ENCODE measurements at places on chromosomes 5 and 9.
A peak's percentile ranks its signal among the peaks of the same experiment; 100 is the strongest.

DNA sequence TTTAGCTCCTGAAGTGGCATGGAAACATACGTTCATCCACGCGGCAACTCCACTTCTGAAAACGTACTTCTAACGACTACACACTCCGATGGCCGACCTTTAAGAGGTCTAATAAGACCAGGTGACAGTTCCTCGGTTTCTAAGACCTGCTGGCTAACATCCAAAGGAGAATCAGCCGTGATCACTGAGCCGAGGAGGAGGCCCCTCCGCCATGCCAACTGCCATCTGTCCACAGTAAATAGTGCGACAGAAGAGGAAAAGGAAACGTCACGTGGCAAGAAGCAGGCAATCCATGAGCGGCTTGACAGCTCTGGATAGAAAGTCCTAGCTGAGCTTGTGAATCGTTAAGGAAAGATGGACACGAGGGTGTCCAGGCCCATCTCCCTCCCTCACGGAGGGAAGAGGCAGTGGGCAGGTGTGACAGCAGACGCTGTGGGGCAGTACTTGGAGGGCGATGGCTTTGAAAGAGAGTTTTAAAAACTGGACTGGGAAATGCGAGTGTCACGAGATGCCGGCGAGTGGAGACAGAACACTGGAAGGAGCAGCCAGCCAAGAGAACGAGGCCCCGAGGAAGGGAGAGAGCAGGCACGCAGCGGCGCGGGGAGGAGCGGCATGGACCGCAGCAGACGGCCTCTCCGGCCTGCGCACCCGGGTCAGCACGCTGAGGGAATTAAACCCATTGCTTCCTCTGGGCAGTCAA, 66.7 kb upstream of the TBC1D9B start:
- no peak for DNase-seq

DNA sequence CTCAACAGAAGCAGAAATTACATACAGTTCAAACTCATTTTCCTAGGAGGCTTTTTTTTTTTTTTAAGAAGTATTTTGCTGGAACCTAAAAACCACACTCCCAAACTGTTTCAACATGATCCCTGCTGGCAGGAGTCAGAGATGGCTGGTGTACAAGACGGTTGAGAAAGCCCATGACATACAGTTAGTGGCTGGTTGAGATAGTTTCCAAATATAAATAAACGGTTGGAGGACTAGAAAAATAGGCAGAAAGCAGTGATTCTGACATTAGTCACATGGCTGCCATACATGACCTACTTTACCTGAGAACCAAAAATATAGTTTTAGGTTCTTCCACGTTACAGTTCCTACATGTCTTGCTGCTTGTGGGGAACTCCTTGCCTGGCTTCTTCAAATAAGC, 31.7 kb upstream of the BASP1 start:
- no peak for DNase-seq

GRCh38 chr9:29220596-29221251, 1647.4 kb upstream of the C9orf72 start:
- DNase-seq, result no peak

GRCh38 chr9:127181315-127181580, 58.8 kb upstream of the ANGPTL2 start:
- no peak for DNase-seq

- DNase-seq, result no peak
These were observed 136.4 kb upstream of the GLRA1 start for GRCh38 chr5:152061095-152061494.

GRCh38 chr5:57832875-57833274, 350.3 kb upstream of the ACTBL2 start:
- no peak for DNase-seq

GRCh38 chr9:129379181-129379836, 201.2 kb upstream of the IER5L start:
- no peak for DNase-seq

DNA sequence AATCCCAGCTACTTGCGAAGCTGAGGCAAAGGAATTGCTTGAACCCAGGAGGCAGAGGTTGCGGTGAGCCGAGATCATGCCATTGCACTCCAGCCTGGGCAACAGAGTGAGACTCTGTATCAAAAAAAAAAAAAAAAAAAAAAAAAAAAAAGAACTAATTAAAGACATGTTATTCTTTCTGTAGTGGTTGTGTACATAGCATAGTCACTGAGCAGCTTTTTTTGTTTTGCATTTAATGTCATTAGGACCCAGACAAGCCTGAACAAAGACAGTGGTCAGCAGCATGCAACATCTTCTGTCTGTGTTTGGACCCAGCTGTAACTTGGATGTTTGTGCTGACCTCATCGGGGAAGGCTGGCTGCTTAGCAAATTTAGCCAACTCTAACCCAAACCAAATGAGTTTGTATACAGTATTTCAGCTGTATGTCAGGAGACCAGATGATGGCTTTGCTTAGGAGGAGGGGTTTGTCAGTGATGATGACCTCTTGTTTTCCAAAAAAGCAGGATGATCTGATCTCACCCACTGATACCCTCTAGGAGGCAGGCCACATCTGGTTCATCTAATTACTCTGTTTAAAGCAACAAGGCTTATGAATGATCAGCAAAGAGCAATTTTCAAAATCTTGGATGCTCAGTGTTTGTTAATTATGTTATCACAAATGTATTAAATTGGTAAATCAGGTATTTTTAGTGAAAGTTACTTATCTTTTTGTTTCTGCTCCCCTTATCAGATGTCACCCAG, 39.5 kb downstream of the SNCAIP start:
- no peak for DNase-seq

DNA sequence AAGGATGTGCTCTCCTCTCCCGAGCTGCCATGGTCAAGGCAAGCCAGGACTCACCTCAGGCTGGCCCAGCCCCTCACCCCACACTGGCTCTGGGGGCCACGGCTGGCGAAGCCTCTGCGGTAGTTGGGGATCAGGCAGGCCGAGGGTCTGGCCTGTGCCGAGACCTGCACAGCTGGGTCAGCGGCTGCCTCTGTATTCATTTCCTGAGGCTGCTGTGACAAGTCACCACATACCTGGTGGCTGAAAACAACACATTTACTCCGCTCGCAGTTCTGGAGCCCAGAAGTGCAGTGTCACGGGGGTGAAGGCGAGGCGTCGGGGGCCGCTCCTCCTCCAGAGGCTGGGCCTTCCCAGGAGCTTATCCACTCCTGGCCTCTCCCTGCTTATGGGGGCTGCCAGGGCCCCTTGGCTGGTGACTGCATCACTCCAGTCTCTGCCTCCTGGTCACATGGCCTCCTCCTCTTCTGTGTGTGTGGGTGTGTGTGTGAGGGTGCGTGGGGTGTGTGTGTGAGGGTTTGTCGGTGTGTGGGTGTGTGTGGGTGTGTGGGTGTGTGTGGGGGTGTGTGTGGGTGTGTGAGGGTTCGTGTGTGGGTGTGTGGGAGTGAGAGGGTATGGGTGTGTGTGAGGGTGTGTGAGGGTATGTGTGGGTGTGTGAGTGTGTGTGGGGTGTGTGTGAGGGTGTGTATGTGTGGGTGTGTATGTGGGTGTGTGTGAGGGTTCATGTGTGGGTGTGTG, 3.2 kb upstream of the SCGB3A1 start:
- DNase-seq, result no peak

DNA sequence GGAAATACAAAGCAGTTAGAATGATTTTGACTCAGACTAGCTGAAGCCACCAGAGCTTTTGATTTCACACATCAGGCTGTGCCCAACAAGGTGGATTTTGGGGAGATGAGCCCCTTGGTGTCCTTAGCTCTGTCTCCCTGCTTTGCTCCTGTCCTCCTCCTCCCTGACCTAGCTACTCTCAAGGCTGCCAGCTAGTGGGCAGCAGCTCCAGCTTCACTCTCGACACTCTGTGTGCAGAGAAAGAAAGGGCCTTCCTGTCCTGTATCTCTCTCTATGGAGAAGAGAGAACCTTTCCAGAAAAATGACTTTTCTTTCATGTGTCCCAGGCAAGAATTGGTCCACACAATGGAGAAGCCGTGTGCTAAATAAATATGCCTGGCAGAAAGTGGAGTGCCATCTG, 446.2 kb downstream of the SEMA5A start:
- no peak for DNase-seq

DNA sequence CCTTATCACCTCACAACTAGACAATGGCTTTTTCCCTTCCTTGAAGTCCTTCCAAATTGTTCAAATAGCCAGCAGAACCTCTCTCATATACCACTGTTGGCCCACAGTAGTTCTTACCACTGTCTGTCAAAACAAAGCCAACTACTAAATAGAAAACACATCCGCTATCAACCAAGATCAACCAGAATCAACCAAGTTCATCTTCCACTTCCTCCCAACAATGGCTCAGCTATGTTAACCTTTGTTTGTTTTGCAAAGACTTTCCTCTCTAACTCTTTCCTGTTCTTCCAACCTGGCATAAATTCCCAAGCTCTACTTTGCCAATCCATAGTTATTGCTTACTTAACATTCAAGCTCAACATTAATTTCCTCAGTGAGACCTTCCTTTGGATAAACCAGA, 15.2 kb downstream of the ELL2 start:
- DNase-seq, result no peak

GRCh38 chr9:81073821-81074220, 615.5 kb downstream of the TLE1 start:
- no peak for DNase-seq

GRCh38 chr9:88084357-88085183, 53.7 kb downstream of the SPATA31C2 start:
- no peak for DNase-seq

GRCh38 chr5:10220248-10220647, 29.4 kb downstream of the ATPSCKMT start:
- no peak for DNase-seq

GRCh38 chr5:111997308-111997707, 240.3 kb upstream of the NREP start:
- DNase-seq, result no peak

GRCh38 chr9:113955076-113955752, 79.1 kb downstream of the ZNF618 start:
- no peak for DNase-seq

- DNase-seq, result no peak
These were observed 11.5 kb downstream of the PDLIM4 start for GRCh38 chr5:132268769-132269551.

GRCh38 chr5:150044712-150045111, 41.6 kb downstream of the CSF1R start:
- no peak for DNase-seq

DNA sequence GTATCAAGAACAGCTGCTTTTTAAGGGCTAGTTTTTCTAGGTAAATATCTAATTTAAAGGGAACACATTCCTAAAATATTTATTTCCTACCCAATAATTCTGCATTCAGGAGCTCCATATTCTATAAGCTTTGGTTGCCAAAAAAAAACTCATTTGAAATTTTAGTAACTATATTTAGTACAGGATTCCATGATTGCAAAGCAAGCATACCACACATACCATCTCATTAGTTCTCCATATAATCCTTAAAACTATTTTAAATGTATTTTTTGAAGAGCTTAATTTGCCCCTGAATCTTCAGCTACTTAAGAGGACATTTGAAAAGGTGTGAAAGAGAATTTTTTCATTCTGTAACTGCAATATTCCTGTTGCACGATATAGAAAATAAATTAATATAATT, 877.0 kb downstream of the NR2F1-AS1 start:
- no peak for DNase-seq

- no peak for DNase-seq
These were observed 7.7 kb upstream of the SLC35D2 start for GRCh38 chr9:96391021-96391765.

- DNase-seq, result no peak
These were observed 312.5 kb downstream of the ACTL7B start for GRCh38 chr9:108543251-108543778.

DNA sequence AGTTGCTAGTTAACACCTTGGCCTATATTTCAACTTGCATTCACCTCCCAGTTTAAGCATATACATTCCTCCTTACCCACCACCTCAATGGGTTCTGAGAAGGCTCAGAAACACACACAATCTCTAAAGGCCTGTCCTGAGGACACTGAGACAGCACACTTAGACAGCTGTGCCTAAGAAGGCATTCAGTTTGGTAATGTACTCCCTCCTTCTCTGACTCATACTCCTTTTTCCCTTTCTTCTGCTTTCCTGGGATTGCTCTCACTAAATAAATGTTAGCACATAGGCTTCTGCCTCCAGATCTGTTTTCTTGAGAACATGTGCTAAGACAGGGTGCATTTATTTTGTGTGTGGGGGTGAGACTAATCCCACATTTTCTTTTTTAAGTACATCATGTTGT, 456.8 kb upstream of the CDH6 start:
- DNase-seq, result no peak

- DNase-seq, result no peak
These were observed 84.6 kb upstream of the DNAH5 start for GRCh38 chr5:14028938-14029584.

DNA sequence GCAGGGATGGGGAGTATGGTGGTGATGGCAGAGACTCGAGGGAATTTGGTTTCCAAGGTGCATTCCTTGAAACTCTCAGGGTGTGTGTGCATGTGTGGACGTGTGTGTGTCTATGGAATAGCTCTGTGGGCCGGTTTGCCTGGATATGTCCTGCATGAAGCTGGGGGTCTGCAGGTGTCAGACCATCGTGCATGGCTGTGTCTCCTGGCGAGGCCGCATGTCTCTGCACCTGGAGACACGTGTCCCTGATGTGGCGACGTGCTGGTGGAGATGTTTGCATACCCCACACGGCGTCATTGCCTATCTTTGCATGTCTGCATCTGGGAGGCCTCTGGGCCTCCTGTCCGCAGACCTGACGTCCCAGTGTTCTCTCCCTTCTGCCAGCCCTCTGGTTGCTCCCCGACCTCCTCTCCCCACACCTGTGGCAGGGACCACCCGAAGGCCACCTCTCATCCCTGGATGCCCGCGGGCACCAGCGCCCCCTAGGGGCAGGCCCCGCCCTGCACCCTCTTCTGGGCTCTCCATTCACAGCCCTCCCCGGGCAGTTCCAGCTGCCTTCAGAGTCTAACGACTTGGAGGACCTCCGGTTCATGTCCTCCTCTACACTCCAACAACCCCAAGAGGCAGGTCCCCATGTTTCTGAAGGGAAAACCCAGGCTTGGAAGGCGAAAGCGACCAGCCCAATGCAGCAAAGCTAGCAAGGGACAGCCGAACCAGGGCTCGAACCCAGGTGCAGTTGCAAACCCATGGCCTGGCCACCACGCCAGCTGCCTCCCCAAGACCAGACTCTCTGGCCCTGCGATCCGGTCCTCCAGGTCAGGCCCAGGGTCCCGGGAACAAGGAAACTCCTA, 88.6 kb downstream of the LMX1B start:
- DNase-seq, result peak; percentile 11

- no peak for DNase-seq
These were observed 106.5 kb downstream of the EPB41L4A start for GRCh38 chr5:112312295-112313275.

DNA sequence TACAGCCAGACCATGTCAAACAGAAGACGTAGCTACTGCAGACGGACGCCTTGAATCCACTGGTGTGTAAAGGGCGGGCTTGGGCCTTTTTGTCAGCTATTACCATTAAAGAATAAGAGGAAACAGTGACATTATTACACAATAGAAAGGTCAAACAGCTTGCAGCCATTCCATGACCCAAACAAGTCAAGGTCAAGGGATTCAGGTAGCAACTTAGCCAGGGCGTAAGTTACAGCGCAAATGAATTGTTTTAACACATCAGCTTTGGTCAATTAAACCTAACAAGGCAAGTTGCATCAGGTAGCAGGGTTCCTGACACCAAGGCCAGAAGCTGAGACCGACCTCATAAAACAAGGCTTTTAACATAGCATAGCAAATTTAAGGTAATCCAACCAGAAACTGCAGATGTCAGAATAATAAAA, 15.3 kb downstream of the NFIB start:
- no peak for DNase-seq
